Activated T-helper 1 cell treated with anti-CD3 and anti-CD28 coated beads, Interleukin-2, amount 50 U/mL, for 16 hours (primary cell): ENCODE measurements at places on chromosomes 12 and 14.

DNA sequence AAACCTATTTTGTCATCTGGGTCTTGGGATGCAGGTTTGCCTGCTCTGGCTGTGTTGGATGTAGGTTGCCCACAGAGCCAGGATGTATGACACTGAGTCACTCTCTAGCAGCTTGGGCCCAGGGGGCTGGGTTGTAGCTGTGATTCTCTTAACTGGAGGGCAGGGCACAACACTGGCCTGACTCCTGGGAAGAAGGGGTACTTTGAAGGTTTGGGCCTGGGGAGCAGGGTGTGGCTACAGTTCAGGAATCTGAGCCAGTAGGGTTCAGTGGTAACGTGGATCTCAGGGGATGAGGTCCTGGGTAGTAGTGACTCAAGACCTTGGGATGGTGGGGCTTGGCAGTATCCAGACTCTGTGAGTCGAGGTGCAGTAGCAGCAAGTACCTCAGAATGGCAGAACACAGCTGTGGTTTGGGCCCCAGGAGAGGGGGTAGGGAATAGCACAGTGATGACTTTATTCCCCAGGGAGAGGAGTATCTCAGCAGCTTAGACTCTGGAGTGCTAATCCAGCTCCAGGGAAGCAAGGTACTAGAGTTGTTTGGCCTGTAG is 25.7 kb downstream of the TBC1D15 start:
- no peak for DNase-seq

DNA sequence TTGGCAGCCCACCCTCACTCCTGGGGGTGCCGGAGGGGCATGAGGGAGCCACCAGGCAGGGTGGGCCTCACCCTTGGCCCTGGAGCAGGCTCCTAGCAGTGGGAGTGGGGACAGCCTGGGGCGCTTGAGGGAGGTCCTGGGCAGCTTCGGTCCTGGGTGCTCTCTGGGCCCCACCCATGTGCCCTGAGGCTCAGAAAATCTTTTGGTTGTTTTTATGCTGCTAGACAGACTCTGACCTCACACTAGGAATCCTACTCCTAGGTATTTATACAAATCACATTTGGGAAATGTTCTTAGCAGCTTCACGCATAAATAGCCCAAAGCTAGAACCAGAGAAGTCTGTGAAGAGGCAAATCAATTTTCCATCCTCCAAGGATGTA is 10.9 kb upstream of the ULK1 start:
- no peak for DNase-seq

DNA sequence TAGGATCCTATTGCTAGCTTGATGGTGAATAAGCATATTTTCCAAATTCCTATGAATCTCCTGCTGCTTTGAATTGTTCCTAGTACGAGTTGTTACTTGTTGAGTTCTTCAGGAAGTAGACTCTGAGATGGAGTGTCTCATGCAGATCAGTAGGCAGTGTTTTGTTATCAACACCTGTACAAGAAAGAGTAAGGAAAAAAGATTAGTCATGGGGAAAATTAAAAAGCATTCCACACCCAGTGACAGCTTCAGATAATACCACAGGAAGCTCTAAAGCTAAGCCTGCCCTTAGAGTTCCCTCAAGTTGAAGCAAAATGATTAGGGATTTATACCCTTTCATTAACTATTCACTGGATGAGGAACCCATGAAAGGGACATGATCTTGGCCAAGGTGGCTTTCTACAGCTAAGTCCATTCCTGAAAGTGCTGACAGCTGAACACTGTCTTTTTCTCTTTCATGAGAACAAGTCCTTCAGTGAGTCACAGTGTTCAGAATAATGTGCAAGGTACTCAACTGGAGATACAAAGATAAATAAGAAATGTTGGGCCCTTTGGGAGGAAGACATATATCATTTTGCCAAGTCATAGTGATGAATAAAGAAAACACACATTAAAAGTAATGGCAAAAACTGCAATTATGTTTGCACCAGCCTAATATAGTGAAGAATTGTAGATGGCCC is 49.1 kb downstream of the CCER1 start:
- DNase-seq = no peak

DNA sequence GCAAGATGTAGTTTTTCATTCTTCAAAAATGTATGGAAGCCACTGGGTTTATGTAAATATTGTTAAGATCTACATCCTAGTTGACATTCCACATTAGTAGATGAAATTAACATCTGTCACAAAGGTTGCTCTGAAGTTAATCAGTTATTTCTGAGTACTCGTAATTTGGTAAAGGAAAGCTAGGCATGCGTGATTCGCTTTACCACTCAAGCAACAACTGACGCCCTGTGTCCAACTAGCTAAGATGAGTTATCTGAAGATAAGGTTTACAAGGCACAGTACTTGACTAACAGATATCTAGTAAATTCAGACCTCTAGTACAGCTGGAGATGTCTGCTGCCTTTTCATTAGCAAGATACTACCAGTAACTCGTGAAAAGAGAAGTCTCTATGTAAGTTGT is 14.1 kb downstream of the PRKD1 start:
- no peak for DNase-seq
